ENCODE measurements at places on chromosomes 7 and 10.

DNA sequence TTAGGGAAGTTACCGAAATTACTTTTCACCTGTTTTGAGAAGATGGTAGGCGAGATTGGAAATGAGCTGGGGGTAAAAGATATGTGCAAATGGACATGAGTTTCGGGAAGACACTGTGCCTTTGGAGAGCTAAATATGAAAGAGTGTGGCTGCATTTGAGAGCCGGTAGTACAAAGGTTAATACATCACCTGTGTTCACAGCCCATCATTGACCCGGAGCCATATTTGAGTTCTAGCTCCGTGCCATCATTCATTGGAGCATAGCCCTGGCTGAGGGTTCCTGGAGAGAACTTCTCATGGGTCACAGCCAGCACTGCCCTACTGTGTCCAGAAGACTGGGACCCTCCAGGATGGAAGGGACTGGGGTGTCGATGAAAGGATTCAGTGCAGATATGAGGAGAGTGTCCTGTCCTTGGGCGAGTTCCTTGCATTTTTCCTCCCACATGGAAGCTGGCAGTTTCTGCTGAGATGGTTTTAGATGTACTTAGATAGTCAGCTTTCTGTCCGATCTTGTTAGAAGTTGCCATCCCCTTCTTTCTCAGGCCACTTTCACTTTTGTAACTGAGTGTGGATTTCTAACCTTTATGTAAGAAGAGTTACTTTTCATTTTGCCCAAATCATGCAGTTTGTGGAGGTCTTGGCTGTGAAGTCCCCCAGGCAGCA is 138.8 kb downstream of the JCAD start:
- DNase-seq: no peak

DNA sequence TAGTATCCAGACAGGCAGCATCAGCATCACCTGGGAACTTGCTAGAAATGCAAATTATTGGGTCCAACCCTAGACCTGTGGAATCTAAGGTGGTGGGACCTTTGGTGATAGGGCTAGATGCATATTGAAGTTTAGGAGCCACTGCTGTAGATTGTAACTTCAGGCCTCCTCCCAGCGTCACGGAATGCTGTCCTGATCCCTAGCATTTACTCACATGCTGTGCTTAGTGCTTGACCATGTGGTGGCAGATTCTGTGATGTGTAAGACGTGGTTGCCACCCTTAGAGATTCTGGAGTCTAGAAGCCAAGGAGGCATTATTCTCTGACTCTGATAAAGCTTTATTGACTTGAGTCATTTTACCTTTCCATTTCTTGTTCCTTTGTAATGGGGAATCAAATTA is 13.5 kb downstream of the AHR start:
- DNase-seq: no peak

DNA sequence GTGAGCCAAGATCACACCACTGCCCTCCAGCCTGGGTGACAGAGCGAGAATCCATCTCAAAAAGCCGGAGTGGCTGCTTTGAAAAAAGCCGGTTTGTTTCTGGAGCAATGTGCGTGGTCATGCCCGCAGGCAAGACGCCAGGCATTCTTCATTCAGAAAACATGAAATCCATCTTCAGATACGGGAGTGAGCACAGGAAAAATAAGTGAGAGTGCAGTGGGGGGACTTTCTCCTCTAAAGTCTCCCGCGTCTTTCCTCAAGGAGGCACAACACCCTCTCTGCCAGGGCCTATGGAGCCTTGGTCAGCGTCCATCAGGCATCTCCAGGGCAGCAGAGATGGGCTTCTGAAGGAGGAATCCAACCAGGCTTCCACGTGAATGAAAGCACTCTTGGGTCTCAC is 62.3 kb upstream of the DGKI start:
- DNase-seq: no peak

DNA sequence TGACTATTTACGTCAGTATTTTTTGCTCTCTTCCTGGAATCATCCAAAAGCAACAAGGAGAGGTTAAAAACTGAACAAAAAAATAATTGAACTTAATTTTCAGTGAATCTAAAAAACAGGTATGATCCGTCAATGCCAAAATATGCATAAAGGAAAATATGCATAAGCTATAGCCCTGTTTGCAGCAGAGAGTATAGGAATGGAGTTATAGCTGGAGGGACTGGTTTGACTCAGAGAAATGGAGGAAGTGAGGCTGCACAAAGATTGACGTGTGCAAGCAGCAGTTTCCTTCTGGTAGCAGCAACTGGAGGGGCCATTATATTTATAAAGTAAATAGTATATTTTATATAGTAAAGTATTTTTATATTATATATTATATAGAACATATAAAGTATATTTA is 37.1 kb downstream of the GNG11 start:
- DNase-seq: no peak

GRCh38 chr7:17195576-17195975 is 102.9 kb upstream of the AHR start:
- no peak for DNase-seq

- DNase-seq: no peak
These were observed 11.5 kb downstream of the PTF1A start for GRCh38 chr10:23203369-23204325.

GRCh38 chr7:136180984-136181383 is 203.8 kb upstream of the MTPN start:
- DNase-seq: no peak

DNA sequence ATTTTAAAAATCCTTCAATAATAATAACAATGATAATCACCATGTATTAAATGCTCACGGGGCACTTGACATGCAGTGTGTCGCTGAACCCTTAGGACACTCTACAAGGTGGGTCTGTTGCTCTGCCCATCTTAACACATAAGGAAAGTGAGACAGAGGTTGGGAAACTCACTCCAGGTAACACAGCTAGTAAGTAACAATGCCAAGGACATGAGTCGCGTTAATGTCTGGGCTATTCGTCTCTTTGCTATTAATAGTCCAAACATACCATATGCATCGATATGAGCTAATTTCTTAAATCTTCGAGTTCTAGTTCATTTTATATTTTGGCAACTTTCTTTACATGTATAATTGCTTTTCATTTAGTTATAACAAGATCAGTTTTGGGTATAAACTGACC is 79.5 kb downstream of the BEND7 start:
- DNase-seq: no peak

- DNase-seq: no peak
These were observed 947.1 kb downstream of the GRM8 start for GRCh38 chr7:126305671-126306070.

- DNase-seq: no peak
These were observed 7.8 kb downstream of the ACTA2 start for GRCh38 chr10:88944813-88945212.
